ENCODE measurements at places on chromosomes 5 and 9.

GRCh38 chr5:76441101-76441500, 38.0 kb downstream of the IQGAP2 start:
- DNase-seq, result no peak

GRCh38 chr9:69951411-69951810, 92.2 kb upstream of the MAMDC2 start:
- no peak for DNase-seq

DNA sequence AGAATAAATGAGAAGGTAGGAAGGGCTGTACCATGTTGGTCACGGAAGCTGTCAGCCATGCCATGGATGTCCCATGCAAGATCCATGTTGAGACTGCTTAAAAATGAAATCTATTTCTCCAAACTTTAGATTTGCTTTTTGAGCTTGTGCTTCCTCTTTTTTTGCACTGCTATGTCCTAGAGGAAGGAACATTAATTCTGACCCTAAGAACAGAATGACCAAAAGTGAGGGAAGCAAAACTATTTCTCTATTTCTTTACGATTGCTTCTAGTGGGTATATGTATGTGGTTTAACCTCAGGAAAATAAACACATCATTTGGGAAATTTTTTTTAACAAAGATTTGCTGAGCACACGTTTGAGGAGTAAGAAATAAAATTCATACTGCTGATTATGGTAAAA, 84.6 kb downstream of the USP20 start:
- no peak for DNase-seq

DNA sequence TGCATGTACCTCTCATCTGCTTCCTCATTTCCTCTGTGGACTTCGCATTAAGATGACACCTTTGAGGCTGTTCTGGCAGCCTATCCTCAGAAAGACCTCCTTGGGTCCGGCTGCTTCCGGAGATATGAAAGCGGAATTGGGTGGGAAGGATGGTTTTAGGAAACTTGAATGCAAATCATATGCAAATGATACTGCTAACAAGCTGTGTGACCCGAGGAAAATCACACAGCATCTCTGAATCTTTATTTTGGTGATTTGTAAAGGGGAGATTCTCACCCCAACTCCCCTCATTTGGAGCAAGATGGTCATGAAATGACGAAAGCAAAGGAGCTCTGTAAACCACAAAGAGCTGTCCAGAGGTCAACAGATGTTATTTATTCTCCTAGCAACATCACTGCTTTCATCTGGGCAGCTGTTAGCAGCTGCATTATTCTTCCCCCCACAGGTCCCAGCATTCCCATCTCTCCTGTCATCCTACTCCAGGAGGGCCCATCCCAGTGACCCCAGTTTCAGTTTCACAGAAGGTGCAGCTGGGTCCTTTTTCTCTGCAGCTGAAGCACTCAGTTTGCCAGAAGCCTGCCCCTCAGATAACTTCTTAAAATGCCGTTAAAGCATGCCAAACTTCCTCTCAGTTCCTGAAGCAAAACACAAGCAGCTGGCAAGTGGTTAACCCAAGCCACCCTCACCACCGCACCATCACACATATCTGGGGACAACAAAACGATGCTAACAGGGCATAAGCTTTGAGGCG, 269.5 kb downstream of the SEC61B start:
- DNase-seq, result no peak

- DNase-seq, result no peak
Observed at GRCh38 chr9:93325307-93326035, 126.0 kb upstream of the FAM120A start.

GRCh38 chr9:74804018-74804385, 83.7 kb downstream of the TRPM6 start:
- no peak for DNase-seq

GRCh38 chr9:72256931-72257330, 107.7 kb downstream of the GDA start:
- DNase-seq, result no peak
